Activated CD4-positive, CD25-positive, alpha-beta regulatory T cell treated with anti-CD3 and anti-CD28 coated beads, Interleukin-2, amount 50 U/mL, for 16 hours (primary cell): ENCODE measurements at places on chromosomes 7 and 10.
A peak's percentile ranks its signal among the peaks of the same experiment; 100 is the strongest.

- DNase-seq, result no peak
These were observed 5.0 kb downstream of the LRRC27 start for GRCh38 chr10:132336919-132337407.

GRCh38 chr10:89283025-89283935 is 18.6 kb upstream of the IFIT2 start:
- no peak for DNase-seq

- DNase-seq, result no peak
These were observed 13.9 kb downstream of the ATP6V1F start for GRCh38 chr7:128876586-128876977.

DNA sequence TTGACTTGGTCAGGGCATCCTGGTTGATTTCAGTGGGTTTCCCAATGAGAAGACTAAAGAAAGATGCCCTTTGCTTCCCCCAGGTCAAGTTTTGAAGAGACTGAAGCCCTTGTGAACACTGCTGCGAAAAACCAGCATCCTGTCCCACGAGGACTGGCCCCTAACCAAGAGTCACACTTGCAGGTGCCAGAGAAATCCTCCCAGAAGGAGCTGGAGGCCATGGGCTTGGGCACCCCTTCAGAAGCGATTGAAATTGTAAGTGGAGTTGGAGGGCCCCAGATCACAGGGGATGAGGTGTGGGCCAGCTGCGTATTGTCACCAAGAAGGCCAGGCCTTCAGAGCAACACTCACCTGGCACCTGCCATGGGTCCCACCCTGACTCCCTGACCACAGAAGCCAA is 43.3 kb upstream of the BTBD16 start:
- no peak for DNase-seq

GRCh38 chr10:59284118-59284975 is 78.0 kb downstream of the FAM13C start:
- no peak for DNase-seq

GRCh38 chr7:147400221-147400689 is 1190.3 kb upstream of the C7orf33 start:
- no peak for DNase-seq

- no peak for DNase-seq
These were observed 22.2 kb downstream of the GPNMB start for GRCh38 chr7:23268746-23269145.

GRCh38 chr7:103525937-103526336 is 79.9 kb upstream of the SLC26A5 start:
- DNase-seq, result no peak

DNA sequence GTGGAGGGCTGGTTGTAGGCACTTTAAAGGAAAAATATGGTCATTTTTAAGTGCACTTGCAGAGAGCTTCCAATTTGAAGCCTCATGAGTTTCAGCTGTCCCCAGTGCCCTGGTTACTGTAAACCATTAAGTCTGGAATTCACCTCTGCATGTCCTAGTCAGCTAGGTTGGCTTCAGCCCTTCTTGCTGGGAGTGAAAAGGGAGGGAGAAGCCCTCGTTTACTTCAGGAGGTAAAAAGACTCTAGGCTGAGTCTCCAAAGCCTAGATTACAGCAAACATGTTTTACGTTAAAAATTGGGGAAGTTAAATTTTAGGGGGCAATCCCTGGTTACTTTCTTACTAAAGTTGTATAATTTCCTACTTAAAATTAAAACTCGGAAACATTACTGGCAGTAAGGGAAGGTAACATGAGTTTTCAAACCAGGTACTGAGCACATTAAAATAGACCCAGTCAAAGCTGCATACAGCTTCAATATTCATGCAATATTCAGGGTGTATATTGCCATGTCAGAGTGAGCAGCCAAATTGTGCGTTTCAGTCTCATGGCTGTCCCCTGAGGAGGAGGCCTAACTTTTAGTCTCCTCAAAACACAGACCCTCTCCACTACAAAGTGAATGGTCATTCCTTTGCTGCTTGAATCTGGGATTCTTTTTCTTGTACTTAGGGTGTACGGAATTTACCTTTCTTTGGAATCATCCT is 156.7 kb downstream of the PRKG1 start:
- DNase-seq, result no peak

DNA sequence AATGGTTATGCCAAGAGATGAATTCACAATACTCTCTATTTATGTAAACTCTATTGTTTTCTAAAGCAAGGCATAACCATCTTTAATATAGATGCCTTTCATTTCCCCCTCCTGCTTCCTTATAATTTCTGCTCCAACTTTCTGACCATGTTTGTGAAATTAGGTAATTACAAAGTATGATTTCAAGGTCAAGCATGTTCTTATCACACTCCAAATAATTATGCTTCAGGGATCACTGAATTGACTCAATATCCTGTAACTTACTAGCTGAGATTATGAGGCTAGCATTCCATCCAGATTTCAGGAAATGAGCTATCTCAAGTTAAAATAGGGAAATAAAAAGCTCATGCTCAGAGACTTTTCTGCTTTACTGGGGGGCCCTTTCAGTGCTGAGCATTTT is 655.9 kb upstream of the IGFBP3 start:
- no peak for DNase-seq

DNA sequence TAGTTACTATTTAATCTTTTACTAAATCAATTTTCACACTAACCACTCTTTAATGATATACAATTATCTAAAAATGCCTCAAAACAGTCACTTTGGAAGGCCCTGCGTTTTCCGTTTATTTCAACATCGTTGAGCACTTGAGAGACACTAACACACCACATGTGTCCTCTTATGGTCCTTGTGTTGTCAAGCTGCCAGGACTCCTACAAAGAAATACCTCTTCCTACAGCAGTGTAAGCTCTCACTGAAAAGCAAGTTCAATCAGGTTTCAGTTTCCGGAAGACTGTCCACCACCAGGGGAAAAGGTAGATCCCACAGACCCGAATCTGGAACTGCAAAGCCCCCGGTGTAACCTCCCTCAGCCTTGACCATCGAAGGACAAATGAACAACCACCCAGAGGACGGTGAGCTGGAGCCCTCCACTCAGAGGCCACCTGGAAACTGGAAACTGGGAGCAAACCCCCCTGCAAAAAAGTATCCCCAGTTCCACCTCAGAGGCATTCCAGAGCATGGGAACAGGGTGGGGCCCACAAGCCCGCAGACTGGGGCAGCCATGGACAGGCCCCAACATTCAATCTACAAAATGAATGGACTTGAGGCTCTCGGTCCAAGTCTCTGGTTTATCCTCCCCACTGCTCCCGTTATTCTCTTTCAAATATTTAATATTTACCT is 37.6 kb downstream of the KCNH2 start:
- DNase-seq, result no peak

GRCh38 chr10:76429368-76430060 is 998.1 kb downstream of the LRMDA start:
- DNase-seq, result no peak

- DNase-seq, result no peak
These were observed 117.8 kb upstream of the ZMIZ1 start for GRCh38 chr10:78950656-78951587.

DNA sequence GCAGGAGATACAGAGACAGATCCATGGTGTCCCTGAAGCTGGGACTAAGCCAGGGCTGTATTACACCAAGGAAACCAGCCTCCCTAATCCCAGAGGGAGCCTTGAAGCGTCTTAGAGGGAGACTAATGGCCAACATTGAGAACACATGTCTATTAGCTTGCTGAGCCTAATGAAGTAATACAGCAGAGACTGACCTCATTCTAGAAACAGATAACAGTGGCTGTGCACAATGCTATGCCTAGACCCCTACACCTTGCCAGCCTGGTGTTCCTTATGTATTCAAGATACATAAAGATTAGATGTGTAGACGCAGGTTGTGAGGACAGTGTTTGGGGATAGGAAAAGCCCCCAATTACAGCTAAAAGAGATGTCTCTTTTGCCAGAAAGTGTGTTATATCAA is 19.1 kb downstream of the GRM8 start:
- DNase-seq, result no peak

- DNase-seq, result no peak
These were observed 159.3 kb downstream of the BMPER start for GRCh38 chr7:34064519-34065158.

DNA sequence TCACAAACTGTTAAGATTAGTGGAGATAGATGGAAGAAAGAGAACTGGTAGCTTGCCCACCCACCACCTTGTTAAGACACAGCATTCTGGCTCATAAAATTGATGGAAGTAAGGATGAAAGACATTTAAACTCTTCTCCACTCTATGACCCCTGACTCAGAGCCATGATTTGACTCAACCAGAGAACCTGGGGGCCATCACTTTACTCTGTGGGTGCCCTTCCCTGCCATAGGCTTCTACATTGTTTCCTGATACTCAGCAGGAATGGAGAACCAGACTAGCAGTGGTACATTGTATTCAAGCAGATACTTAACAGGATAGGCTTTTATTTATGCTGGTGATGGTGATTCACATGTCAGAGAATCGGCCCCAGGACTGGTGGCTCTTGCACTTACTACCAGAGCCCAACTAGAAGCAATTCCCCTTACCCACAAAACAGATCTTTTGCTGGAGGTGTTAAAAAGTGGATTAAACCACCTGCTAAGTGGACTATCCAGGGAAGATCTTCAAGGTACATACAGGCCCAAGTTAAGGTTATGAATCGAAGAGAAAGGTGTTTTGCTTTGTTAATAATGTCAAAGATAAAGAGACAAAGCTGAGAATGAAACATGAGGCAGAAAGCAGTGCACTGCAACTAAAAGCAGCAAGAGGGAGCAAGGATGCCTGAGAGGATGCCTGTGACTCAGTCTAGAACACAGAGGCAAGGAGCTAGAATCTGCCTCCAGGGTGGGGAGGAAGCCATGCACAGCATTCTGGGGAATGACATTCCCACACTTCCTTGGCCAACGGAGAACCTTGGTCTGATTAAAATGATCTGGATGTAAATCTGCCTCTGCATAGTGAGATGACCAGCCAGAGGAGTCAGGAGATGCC is 36.0 kb upstream of the GLI3 start:
- no peak for DNase-seq

DNA sequence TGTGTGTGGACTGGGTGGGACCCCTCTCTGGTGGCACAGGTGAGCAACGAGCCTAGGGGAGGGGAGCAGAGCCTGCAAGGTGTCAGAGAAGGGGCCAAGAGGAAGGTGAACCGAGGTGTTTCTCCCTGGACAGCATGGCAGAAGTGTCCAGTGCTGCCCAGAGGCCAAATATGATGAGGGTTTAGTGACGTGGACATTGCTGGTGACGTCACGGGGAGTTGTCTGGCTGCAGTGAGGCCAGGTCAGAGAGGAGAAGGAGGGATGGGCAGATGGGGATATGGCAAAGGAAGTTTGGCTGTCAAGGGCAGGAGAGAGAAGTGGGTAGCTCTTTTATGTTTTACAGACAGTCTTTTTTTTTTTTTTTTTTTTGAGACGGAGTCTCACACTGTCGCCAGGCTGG is 2.6 kb upstream of the ZNF853 start:
- no peak for DNase-seq

GRCh38 chr7:92717993-92718716 is 118.2 kb downstream of the CDK6 start:
- DNase-seq, result peak; percentile 4

DNA sequence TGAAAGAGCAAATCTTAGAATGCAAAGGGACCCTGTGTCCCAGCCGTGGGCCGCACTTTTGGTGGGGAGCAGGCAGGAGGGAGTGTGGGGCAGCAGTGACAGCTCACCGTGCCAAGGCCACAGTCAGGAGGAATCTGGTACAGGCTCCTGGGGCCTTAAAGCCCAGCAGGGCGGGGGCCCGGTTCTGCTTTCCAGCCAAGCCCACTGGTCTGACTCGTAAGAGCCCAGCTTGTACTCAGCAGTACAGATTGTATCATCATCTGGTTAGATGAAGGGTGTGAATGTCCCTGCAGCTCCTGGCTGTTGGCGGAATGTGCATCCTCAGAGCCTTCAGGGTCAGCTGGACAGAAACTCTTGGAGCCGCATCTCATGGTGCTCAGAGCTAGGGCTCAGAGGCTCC is 30.5 kb upstream of the TRIM8 start:
- DNase-seq, result no peak

- DNase-seq, result no peak
These were observed 2.8 kb downstream of the GFRA1 start for GRCh38 chr10:116270126-116270770.

GRCh38 chr10:110008518-110009339 is 945 bp downstream of the ADD3 start:
- peak; percentile 26 for DNase-seq

DNA sequence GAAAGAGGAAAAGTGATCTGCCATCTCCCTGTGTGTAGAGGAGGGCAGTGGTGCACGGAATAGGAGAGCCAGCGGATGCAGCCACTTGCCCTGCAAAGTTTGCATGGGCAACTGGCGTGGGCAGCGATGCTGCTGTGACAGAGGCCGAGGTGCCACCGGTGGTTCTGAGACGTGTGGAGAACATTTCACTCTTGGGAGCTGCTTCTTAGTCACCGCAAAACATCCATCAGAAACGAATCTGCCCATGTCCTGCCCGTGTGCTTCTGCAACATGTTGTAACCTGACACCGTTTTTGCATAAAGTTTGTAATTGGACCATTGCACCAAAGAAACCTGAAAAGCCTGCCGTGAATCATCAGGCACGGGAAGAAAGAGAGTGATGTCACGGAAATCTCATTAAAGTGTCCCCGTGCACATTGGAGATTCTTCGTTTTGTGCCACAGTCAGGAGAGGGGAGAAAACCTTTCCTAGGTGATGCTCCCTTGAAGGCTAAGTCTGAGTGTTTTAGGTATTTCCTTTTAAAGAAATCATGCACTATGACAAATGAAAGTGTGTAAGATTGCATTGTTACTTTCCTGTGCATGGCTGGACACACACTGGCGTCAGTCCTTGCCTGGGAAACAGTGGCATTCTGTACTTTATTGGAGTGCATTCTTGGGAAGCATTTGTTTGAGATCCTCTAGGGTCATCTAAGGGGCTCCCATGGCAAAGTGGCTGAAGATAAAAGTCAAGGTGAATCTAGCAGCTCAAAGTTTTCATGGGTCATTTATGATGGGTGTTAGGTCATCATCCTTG is 302.6 kb downstream of the KLF6 start:
- DNase-seq, result no peak

- no peak for DNase-seq
These were observed 128.0 kb downstream of the NRCAM start for GRCh38 chr7:108328174-108328651.

DNA sequence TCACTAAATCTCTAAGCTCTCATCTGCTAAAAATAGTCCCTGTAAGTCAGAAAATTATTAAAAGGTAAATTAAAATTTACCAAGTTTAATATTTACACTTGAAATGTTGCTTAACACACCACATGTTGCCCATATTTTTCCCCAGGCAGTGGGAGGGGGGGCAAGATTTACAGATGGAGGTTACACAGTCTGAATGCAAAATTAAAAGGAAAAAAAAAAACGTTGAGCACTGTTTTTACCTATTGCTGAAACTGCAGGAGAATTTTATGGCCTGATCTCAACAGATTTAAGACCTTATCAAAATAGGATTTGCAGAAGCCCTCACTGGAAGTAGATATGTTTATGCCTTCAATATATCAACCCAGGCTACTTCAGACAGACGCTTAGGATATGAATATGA is 133.4 kb downstream of the SFMBT2 start:
- DNase-seq, result no peak
